Effector memory CD4-positive, alpha-beta T cell (primary cell): ENCODE measurements at places on chromosomes 13 and 19.

GRCh38 chr13:106083620-106084350 is 451.7 kb downstream of the EFNB2 start:
- no peak for DNase-seq
- no peak overlapping the region for H3K4me3 ChIP-seq

- no peak for DNase-seq
- H3K27ac ChIP-seq: no peak overlapping the region
- no peaks in the 10 kb centered on the region for H3K4me1 ChIP-seq
- no peak overlapping the region for H3K4me3 ChIP-seq
These were observed 57.5 kb downstream of the STARD13 start for GRCh38 chr13:33227927-33228647.

GRCh38 chr19:38374332-38375097 is at the start of gene PSMD8:
TSS of gene PSMD8 (plus strand) at chr19:38374571. CDS start at chr19:38374602, 31 bp downstream.
- peak within 1 kb of the TSS; percentile 86 for H3K4me3 ChIP-seq
- peak within 1 kb of the TSS; percentile 86 for H3K27ac ChIP-seq
- H3K36me3 ChIP-seq: peaks cover 15% of the 10 kb centered on the region
- H3K27me3 ChIP-seq: no peaks in the 10 kb centered on the region

DNA sequence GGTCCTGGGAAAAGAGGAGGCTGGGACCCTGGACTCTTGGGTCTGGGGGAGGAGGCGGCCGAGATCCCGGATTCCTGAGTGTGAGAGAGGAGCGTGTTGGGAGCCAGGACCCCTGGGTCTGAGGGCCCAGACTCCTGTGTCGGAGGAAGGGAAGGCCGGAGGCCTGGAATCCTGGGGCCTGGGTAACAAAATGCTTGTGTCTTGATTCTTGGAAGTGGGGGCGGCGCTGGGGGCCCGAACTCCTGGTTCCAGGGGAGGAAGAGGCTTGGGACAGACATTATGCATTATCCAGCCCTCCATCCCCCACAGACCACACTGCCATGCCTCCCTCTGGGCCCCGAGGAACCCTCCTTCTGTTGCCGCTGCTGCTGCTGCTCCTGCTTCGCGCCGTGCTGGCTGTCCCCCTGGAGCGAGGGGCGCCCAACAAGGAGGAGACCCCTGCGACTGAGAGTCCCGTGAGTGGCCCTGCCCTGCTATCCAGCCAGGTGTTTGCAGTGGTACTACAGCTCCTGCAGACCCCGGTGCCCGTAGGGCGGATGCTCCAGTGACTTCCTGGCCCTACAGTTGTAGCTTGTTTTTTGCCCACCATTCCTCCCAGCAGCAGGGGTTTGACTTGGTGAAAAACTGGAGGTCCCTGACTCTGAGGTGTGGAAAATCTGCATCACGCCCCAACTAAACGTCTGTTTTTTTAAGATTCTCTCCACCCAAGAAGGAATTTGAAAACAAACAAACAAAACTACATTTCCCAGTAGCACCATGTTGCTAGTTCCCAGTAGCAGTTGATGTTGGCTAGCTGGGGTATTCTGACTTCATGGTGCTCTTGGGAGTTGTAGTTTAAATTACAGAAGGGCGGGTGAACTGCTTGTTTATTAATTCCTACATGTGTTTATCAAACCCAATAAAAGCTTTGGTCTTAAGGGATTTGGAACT is 630 bp downstream of the NUCB1 start:
- no peak for DNase-seq
- H3K4me1 ChIP-seq: no peaks in the 10 kb centered on the region
- peak overlapping the region; percentile 71 for H3K4me3 ChIP-seq
- peak overlapping the region; percentile 83 for H3K27ac ChIP-seq
- no peaks in the 10 kb centered on the region for H3K27me3 ChIP-seq

GRCh38 chr13:84211048-84211447 is 328.8 kb upstream of the SLITRK1 start:
- no peaks in the 10 kb centered on the region for H3K36me3 ChIP-seq
- no peaks in the 10 kb centered on the region for H3K4me1 ChIP-seq
- no peak overlapping the region for H3K27ac ChIP-seq
- no peak for DNase-seq
- no peak overlapping the region for H3K4me3 ChIP-seq
- H3K27me3 ChIP-seq: no peaks in the 10 kb centered on the region

- no peaks in the 10 kb centered on the region for H3K27me3 ChIP-seq
- no peak for DNase-seq
- no peak overlapping the region for H3K4me3 ChIP-seq
- H3K4me1 ChIP-seq: no peaks in the 10 kb centered on the region
These were observed 9.7 kb downstream of the CLEC4G start for GRCh38 chr19:7722231-7722651.

DNA sequence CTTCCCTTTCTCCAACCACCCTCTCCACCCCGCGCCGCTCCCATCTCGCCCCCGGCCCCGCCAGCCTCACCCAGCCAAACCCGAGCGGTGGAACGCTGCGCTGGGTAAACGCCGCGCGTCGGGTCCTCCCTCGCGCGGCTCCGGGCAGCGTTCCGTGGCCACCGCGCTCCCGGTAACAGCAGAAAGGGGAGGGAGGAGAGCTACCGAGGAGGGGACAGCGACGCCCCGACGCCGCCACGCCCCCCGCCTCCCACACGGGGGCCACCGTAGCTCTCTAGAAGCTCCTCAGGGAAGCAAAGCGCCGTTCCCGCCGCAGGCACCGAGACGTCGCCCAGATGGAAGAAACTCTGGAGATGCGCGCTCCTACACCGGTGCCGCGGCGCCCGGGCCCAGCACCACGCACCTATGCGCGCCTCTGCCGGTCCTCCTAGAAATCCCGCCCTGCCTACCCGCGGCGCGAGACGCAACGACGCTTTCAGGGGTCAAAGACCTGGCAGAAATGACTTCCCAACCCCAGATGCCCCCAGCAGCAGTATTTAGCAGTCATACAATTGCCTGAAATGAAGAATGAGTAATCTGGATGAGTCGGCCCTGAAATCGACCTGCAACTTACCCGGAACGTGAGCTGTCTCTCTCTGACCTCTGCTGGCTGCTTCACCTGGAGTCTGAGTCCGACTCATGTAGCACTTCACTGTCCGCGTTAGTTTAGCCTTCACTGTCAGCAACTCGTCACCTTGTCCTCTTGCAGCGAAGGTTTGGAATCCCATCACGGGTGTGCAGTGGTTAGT is at the start of gene RUBCNL:
RUBCNL (minus strand) TSS at position 189 of the 788 bp plus-strand sequence. CDS start 14,777 bp downstream, outside the sequence.
- H3K36me3 ChIP-seq: no peaks in the 10 kb centered on the region
- peaks cover 6% of the 10 kb centered on the region for H3K27me3 ChIP-seq
- H3K4me3 ChIP-seq: peak within 1 kb of the TSS; percentile 64
- H3K4me1 ChIP-seq: peaks cover 11% of the 10 kb centered on the region

- H3K27me3 ChIP-seq: no peaks in the 10 kb centered on the region
- no peaks in the 10 kb centered on the region for H3K4me1 ChIP-seq
- H3K36me3 ChIP-seq: peaks cover 12% of the 10 kb centered on the region
- H3K4me3 ChIP-seq: no peak overlapping the region
These were observed 67.8 kb upstream of the ZDHHC20 start for GRCh38 chr13:21526707-21527540.

DNA sequence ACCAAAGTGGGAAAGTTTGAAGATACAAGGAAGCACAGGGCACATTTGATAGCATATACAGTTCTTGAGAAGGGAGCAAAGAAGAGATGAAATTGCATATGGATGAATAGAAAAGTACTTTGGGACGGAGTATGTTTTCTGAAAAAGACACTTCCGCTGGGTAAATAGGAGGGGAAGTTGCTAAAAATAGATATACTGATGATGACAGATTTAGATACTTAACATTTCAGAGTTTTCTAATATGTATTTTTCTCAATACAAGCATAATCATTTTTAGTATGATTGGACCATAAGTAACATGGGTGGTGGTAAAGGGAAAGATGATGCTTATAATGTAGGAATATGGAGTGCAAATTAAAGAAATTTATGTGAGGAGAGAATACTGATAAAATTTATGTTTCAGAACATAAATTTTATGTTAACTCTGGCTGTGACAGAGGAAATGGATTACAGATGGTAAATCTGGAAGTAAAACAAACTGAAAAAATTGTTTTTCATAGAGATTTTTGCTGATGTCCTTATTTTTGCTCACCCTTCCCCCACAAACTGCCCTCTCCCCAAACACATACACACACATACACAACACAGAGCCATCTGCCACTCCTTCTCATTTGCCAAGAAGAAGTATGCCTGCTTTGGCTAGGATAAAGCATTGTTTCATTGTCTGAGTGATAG is 583.9 kb upstream of the MIR17HG start:
- no peaks in the 10 kb centered on the region for H3K4me1 ChIP-seq
- no peaks in the 10 kb centered on the region for H3K36me3 ChIP-seq

- H3K36me3 ChIP-seq: no peaks in the 10 kb centered on the region
- DNase-seq: no peak
- no peak overlapping the region for H3K4me3 ChIP-seq
- H3K27ac ChIP-seq: no peak overlapping the region
- no peaks in the 10 kb centered on the region for H3K4me1 ChIP-seq
These were observed 188.0 kb downstream of the TDRD3 start for GRCh38 chr13:60584976-60585375.

- no peaks in the 10 kb centered on the region for H3K36me3 ChIP-seq
- H3K4me1 ChIP-seq: no peaks in the 10 kb centered on the region
- no peak for DNase-seq
- no peak overlapping the region for H3K27ac ChIP-seq
These were observed 114.0 kb downstream of the UQCRFS1 start for GRCh38 chr19:29098863-29099481.

DNA sequence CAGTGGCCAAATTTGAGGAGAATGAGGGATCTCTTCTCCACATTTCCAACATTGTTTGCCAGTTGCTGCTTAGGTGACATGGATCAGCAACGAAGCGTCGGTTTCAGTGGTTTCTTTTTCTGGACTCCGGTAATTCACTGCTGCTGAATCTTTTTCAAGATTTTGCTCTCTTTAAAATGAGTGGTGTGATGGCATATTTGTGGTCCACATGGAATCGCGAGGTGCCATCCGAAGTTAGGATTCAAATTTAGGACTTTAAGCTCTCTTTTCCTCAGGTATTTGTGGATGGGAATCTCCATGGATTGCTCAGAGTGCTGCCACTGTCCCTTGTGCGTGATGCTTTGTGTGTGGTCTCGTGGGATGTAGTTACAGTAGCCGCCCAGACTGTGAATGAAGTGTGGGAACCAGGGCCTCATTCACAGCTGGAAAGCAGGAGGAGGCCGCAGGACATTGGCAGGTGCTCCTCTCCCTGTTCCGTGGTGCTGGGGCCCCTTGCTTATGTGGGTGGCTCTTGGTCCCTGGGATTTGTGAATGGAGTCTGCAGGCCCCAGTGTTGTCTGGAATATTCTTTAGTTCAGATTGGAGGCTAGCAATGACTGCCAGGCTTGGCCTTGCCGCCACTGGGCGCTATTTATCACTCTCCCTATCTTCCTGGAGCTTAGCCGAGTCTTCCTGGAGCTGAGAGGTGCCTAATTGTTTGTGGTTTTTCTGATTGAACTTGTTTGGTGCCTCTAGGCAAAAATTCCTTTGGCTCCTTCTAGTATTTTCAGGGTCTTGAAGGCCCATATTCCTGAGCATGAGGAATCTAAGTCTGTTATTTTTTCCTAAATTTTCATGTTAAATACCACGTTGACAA is 1.5 kb downstream of the ILF3 start:
- H3K4me3 ChIP-seq: peak overlapping the region; percentile 86
- H3K36me3 ChIP-seq: peaks cover 7% of the 10 kb centered on the region
- H3K27me3 ChIP-seq: no peaks in the 10 kb centered on the region
- DNase-seq: no peak
- peaks cover 41% of the 10 kb centered on the region for H3K4me1 ChIP-seq

- no peaks in the 10 kb centered on the region for H3K27me3 ChIP-seq
- DNase-seq: no peak
- no peak overlapping the region for H3K4me3 ChIP-seq
- H3K36me3 ChIP-seq: peaks cover 61% of the 10 kb centered on the region
- H3K27ac ChIP-seq: no peak overlapping the region
- no peaks in the 10 kb centered on the region for H3K4me1 ChIP-seq
These were observed 69.7 kb upstream of the SLC15A1 start for GRCh38 chr13:98822225-98822606.

GRCh38 chr13:110126391-110126961 is 180.5 kb downstream of the COL4A1 start:
- no peak overlapping the region for H3K27ac ChIP-seq
- no peak overlapping the region for H3K4me3 ChIP-seq
- H3K4me1 ChIP-seq: no peaks in the 10 kb centered on the region
- DNase-seq: no peak
- no peaks in the 10 kb centered on the region for H3K36me3 ChIP-seq

GRCh38 chr13:36143738-36144137 is 12.6 kb upstream of the DCLK1 start:
- H3K27me3 ChIP-seq: no peaks in the 10 kb centered on the region
- H3K4me1 ChIP-seq: no peaks in the 10 kb centered on the region
- no peak overlapping the region for H3K4me3 ChIP-seq
- DNase-seq: no peak

- peaks cover 7% of the 10 kb centered on the region for H3K4me1 ChIP-seq
- peaks cover 9% of the 10 kb centered on the region for H3K36me3 ChIP-seq
- H3K27ac ChIP-seq: no peak overlapping the region
- DNase-seq: no peak
- no peak overlapping the region for H3K4me3 ChIP-seq
- no peaks in the 10 kb centered on the region for H3K27me3 ChIP-seq
These were observed 6.4 kb downstream of the ZNF808 start for GRCh38 chr19:52533901-52534300.

GRCh38 chr13:107847406-107847805 is 367.9 kb downstream of the LIG4 start:
- no peaks in the 10 kb centered on the region for H3K36me3 ChIP-seq
- H3K4me3 ChIP-seq: no peak overlapping the region
- H3K27ac ChIP-seq: no peak overlapping the region
- no peak for DNase-seq
- no peaks in the 10 kb centered on the region for H3K27me3 ChIP-seq

DNA sequence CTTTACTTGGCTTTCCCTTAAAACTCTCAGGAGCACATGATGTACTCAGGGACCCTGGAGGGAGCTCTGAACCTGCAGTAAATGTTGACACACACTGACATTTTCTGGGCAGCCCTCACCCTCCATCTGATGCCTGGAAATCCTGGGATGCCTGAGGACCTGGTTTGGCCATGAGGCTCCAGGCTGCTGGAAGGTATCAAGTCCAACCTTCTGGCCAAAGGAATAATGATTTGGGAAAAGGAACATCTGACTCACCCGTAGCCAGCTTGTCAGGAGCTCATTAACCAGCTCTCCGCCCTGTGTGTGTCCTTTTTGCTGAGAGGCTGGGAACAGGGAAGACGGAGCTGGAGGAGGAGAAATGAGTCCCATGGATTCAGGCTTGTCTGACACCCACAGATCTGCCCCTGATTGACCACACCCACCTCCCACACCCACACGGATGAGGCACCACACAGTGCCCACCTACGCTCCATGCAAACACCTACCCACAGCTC is 10.3 kb downstream of the ZNF558 start:
- H3K4me3 ChIP-seq: no peak overlapping the region
- no peaks in the 10 kb centered on the region for H3K27me3 ChIP-seq
- peaks cover 72% of the 10 kb centered on the region for H3K36me3 ChIP-seq
- H3K27ac ChIP-seq: no peak overlapping the region
- no peaks in the 10 kb centered on the region for H3K4me1 ChIP-seq
- DNase-seq: no peak

DNA sequence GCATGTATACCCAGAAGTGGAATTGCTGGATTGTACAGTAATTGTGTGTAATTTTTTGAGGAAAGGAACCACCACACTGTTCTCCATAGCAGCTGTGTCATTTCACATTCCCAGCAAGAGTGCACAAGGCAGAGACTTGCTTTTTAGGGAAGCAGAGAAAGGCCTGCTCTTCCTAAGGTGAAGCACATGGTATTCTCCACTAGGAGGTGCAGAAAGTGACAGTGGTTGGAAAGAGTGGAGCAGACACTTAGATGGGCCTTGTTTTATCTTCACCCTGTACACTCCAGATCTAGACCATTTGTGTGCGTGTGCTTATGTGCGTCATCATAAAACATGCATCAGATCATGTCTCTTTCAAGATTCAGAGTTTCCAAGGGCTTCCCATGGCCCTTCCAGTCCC is 35.0 kb downstream of the FAM124A start:
- no peak overlapping the region for H3K4me3 ChIP-seq
- H3K27me3 ChIP-seq: no peaks in the 10 kb centered on the region
- H3K27ac ChIP-seq: no peak overlapping the region
- H3K36me3 ChIP-seq: no peaks in the 10 kb centered on the region
- H3K4me1 ChIP-seq: no peaks in the 10 kb centered on the region
- DNase-seq: no peak
